Neural progenitor cell (in vitro differentiated cells): ENCODE measurements at places on chromosomes 16 and 17. TPM values are rescaled to one million over a fixed set of nuclear protein-coding genes. Genes with fewer than 3 reads are reported as not detected.

RASL10B gene
- 4.8 and 14.5 TPM in 2 replicates for total RNA-seq

JPH3 gene
- total RNA-seq, result 7.1 and 19.4 TPM in 2 replicates

ELMO3 gene
- 1.9 TPM in 1 of 2 replicates, not detected in the other for total RNA-seq

GRCh38 chr16:83939266-83939855 is 13.7 kb upstream of the OSGIN1 start:
- no peak for DNase-seq

GRCh38 chr16:57959121-57959520 is 11.8 kb downstream of the CNGB1 start:
- DNase-seq, result no peak

GRCh38 chr16:21281698-21282389 is 3.8 kb upstream of the CRYM start:
- DNase-seq, result no peak

GRCh38 chr16:50974438-50975036 is 176.5 kb downstream of the SALL1 start:
- no peak for DNase-seq

GRCh38 chr17:4566785-4567184 is 6.4 kb upstream of the GGT6 start:
- peak; percentile 76 for DNase-seq

GRCh38 chr16:70251629-70252354 is at the start of gene EXOSC6:
EXOSC6 (minus strand) TSS chr16:70251940; CDS start chr16:70251900, 40 bp downstream.
- DNase-seq, result peak; percentile 97

- no peak for DNase-seq
Measured at GRCh38 chr16:85588562-85589503, 24.3 kb upstream of the GSE1 start.

DNA sequence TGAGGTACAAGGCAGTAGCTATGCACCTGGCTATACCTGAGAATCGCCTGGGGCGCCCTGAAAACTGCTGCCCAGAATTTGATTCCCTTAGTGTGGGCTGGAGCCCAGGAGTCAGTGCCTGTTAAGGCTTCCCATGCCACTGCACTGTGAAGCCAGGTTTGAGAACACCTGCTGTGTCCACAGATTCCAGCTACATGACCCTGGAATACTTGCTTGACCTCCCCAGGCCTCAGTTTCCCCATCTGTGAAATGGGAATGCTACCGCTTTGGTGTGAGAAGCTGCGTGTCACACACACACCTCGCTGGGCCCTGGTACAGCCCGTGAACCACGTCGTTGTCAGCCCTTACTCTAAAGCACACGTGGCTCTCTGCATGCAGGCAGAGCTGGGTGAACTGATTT is 271.0 kb downstream of the C16orf95 start:
- DNase-seq, result no peak

DNA sequence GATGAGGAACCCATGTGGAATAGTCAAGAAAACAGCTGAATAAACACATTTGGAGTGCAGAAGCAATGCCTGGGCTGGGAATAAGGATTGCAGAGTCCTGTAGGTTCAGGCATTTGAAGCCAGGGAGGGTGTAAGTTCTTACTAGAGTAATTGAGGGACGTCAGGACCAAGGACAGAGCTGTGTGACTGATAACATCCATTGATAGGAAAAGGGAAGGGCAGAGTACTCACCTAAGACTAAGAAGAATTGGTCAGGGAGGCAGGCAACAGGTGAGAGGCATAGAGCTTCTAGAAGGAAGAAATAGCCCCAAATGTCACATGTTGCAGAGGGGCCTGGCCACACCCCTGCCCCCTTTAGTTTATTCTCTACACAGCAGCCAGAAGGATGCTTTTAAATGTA is 79.8 kb upstream of the TMEM132E start:
- peak; percentile 86 for DNase-seq
